ENCODE measurements at places on chromosomes 12 and 14.

GRCh38 chr12:83150465-83151189, 463.9 kb downstream of the TMTC2 start:
- DNase-seq: no peak

DNA sequence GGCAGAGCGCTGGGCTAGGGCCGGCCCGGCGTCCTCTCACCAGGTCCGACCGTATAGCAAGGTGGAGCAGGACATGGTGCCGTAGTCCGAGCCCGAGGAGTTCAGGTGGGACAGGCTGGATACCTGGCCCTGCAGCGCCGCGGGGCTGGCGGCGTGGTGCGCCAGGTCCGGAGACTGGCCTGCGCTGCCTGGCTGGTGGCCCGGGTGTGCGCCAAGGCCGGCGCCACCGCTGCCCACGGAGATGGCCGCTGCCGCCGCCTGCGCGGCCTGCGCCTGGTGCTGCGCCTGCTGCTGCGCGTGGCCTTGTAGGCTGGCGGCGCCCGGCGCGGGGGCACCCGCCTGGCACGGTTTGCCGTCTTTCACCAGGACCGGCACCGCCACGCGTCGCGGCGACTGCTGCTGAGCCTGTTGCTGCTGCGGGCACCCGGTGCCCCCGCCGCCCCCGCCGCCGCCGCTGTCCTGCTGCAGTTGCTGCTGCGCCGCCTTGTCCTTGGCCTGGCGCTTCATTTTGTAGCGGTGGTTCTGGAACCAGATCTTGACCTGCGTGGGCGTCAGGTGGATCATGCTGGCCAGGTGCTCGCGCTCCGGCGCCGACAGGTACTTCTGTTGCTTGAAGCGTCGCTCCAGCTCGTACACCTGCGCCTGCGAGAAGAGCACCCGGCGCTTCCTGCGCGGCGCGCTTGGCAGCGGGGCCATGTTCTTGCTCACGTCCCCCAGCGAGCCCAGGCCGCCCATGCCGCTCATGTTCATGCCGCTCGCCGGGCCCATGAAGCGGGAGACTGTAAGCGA, 2.6 kb downstream of the NKX2-1 start:
- no peak for DNase-seq

DNA sequence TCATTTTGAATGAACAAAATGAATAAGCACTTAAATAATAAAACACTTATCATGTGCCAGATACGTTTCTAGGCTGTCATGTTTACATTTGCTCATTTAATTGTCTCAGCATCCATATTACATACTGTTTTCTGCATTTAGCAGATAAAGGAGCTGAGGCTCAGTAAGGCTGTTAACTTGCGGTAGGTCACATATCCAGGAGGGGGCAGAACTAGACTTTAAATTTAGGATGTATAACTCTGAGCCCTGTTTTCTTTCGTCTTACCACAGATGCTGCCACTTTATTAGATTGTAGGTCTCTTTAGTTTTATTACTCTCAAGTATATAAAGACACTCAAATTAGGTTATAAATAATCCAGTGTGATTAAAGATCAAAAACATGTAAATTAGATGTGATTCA, 17.7 kb downstream of the IRAK4 start:
- no peak for DNase-seq

- DNase-seq: no peak
Observed at GRCh38 chr14:75092698-75093097, 23.3 kb downstream of the ZC2HC1C start.

GRCh38 chr14:55701638-55702037, 121.6 kb downstream of the KTN1 start:
- DNase-seq: no peak

DNA sequence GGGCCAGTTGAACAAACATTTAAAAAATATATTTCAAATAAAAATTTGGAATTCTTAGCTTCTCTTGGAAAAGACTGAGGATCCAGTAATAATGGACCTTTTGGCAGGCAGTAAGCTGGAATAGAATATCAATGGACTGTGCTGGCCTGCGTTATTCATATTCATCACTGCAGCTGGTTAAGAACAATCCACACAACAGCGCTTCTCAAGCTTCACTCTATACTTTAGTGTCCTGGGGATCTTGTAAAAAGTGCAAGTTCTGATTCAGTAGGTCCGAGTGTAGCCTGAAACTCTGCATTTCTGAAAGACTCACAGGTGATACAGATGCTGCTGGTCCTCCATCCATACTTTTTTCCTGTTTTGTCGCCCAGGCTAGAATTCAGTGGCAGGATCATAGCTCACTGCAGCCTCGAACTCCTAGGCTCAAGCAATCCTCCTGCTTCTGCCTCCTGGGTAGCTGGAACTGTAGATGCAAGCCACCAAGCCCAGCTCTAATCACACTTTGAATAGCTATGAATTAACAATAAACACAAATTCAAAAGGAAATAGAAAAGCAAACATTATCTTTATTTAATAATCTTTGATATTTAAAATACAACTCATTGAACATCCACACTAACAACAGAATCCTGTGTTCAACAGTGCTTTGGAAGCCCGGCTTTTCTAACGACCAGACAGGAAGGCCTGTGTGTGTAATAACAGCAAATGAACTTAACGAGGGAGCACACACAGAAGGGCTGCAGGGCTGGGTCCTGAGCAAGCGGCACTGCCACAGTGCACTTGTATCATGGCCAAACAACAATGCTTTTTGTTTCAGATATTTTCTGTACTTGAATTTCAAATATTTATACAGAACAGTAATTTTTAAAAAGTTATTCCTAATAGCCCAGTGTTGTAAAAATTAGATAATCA, 18.4 kb upstream of the TRIP11 start:
- DNase-seq: no peak

- DNase-seq: no peak
Observed at GRCh38 chr12:64065881-64066451, 156.1 kb downstream of the KICS2 start.

DNA sequence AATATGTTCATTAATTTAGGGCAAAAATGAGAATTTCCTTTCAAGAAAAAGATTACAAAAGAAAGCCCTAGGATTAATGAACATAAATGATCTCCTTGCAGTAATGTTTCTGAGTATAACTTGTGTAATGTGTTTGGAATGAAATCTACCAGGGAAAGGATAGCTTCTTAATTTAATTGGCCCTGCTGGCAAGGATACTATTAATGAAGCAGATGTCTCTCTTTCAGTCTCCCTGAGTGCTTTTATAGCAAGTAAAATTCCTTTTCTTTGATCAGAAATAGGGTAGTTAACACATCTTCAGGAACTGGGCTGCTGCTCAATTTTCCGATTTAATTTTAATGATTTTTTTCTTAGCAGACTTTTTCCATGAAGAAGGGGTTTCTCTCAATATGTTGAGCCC, 379.4 kb upstream of the PDE3A start:
- no peak for DNase-seq

DNA sequence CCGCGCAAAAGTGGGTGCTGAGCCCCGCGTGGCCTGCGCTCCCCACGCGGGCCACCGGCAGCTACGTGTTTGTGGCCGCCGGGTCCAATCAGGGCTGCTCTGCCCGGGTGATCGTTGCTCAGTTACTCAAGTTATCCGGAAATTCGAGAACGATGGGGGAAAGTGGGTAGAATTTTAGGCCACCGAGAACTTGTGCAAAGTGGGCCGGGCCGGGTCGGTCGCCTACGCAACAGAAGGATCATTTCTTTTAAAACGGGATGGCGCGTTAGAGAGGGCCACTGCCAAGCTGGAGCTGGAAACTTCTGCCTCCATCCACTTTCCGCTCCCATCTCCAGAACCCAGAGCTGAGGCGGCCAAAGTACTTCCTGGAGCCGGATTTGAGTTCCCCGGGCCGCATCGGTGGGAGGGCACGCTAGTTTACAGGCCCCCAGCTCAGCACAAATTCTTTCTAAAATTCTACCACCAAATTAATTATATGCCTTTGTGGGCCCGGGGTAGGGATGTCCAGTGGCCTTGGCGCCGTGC, 3.5 kb downstream of the RFX4 start:
- peak; percentile 20 for DNase-seq

- peak; percentile 73 for DNase-seq
Observed at GRCh38 chr12:9331218-9331626, 123.0 kb upstream of the PZP start.

DNA sequence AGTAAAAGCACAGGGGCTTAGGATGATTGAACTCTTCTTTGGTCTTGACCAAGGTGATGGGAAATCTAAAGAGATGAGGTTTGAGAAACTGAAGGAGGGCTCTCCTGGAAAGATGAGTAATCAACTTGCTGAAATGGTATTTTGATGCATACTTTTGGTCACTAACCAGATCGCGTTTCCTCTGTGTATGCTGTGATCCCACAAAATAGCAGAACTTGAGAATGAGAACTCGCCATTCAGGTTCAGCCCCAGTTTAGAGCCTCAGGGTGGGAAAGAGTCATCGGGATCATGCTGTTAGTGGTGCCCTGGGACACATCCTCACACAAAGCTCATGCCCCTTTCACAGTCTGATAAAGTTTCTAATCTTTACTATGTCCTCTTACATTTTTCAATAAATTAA, 488.8 kb downstream of the ETNK1 start:
- DNase-seq: no peak

- no peak for DNase-seq
Observed at GRCh38 chr14:103739793-103740501, 24.3 kb downstream of the ZFYVE21 start.

- DNase-seq: peak; percentile 95
Observed at GRCh38 chr14:54652188-54652587, 85.3 kb downstream of the SAMD4A start.

DNA sequence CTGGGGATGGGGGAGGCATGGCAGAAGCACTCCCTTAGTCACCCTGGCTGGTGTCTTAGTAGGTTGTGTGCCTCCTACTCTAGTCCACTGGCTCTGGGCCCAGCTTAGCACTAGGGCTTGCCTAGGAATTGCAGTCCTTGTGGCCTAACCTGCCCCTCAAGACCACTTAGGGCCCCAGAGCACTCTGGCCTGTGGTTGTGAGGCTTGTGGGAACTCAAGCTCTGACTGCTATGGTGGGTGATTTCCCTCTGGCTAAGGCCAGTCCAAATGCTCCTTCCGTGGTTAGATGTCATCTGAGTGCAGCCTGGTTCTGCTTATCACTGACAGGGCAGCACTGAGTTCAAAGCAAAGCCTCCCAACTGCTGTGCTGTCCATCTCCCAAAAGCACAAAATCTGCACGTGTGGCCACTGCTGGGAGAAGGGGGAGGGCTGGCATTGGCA, 20.2 kb downstream of the FGD4 start:
- no peak for DNase-seq

DNA sequence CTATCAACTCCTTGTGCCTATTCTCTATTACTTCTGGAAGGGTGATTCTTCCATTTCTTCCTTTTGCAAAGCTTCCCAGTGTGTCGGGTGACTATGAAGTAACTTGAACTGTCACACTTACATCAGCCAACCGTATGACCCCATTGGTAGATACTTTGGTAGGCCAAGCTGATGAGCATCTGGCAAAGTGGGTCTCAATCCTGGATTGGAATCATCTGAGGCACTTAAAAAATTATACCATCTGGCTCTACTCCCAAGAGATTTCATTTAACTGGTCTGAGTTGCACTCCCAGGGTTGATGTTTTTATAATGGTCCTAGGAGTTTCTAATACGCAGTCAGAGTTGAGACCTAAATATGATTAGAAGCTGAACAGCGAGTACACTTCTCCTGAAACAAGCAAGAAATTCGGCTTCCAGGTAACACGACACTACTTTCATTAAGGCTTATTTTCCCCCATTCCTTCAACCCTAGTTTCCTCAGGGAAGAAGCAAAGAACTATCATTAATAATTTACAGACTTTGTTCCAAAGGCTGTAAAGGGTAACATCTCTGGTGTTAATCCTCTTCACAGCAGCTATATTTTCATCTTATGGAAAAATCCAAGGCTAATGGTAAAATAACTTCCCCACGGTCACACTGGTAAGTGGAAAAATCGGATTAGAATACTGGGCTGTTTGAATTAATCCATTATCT, 76.8 kb downstream of the PDE6H start:
- no peak for DNase-seq
